ENCODE measurements at places on chromosomes 5 and 9.

- DNase-seq: peak; percentile 24
Observed at GRCh38 chr5:108728566-108729241, 19.0 kb upstream of the FER start.

GRCh38 chr9:32431196-32431595 is 46.8 kb downstream of the ACO1 start:
- DNase-seq: no peak

DNA sequence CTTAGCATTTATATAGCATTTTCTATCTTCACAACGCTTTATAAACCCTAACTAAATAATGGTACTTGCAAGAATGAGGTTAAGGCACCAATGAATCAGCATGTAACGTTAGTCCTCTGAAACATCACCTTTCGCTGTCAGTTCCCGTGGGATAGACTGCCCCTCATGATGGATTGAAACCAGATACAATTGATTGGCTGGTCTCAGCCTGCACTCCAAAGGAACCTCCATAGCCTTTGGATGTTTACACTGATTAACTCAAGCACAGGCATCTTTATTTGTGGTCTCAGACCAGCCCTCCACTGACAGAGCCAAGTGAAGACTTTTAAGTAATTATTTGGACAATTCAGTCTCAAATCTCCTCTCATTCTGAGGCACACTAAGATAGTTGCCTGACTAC is 1339.4 kb upstream of the WWC1 start:
- no peak for DNase-seq

GRCh38 chr9:127541865-127542264 is 70.2 kb upstream of the STXBP1 start:
- no peak for DNase-seq

GRCh38 chr9:34454571-34455065 is 3.8 kb downstream of the FAM219A start:
- DNase-seq: peak; percentile 6

- DNase-seq: no peak
Observed at GRCh38 chr9:97766092-97766491, 69.0 kb upstream of the XPA start.

- no peak for DNase-seq
Observed at GRCh38 chr5:150410524-150411244, 2.0 kb downstream of the CD74 start.

DNA sequence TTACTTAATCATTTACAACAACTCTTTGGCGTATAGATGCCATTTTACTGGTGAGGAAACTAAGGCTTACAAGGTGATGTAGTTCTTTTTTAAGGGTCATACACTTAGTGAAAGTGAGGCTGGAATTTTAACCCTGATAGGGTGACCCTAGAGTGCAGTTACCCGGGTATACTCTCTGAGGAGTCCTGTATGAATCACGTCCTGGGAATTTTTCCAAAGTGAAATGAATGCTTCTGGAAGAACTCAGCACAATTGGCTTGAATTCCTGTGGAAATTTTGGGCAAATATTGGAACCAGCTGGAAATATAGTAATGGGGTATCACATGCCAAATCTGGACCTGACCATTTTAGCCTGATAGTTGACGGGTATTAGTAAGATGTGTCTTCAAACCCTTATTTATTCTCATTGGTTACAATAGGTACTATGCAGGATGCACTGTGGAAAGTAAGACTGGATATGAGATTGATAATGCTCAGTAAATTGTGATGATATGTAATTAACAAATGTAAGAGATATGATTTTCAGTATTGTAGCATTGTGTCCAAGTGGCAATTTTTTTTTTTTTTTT is 14.8 kb downstream of the SUB1 start:
- no peak for DNase-seq

All from stimulated activated CD4-positive, alpha-beta T cell treated with anti-CD3 and anti-CD28 coated beads, Interleukin-15, amount 100 ng/mL, for 1 hour (primary cell).